Central memory CD8-positive, alpha-beta T cell (primary cell): ENCODE measurements at places on chromosomes 2 and 18.

DNA sequence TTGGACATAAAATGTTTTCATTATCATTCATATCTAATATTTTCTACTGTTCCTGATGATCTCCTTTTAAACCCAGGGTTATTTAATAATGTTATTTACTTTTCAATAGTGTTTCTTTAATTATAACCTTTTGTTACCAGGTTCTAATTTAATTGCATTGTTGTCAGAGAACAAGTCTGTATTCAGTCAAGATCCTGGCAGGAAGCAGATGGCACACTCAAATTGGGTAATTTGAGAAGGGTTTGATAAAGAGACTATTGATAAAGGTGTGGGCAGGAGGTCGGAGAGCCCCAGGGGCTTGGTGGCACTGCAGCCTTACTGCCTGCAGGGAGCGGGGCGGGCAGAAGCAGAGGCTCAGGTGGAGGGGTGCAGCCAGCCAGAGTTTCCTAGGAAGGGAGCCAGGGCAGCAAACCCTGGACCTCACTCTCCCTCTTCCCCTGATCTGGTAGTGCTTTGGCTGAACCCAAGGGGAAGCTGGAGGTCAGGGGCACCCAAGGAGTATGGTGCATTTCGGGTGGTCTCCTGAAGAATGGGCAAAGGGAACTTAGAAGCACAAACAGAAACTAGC is 2.3 kb upstream of the KIF1A start:
- DNase-seq, result no peak

DNA sequence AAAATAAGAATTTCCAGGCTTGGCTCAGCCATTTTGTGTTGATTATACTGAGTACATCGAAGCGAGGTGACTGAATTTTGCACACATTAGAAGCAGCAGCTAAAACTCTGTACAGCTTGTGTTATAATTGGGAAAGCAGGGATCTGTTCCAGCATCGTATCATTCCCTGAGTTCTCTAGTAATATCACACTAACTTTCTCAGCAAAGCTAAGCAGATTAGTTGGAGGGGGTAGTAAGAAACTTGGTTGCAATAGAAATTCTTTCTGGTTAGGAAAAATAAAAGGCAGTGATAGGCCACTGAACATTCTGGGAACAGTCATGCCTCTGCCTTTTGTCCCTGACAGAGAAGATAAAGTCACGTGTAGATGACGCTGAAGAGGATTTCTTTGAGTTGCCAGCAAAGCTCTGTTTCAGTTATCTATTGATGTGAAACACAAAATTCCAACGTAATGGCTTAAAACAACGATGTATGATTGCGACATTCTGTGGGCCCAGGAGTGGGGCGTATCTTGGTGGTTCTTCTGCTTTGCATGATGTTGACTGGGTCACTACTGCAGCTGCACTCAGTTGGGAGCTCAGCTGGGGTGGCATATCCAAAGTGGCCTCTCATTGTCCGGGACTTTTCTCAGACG is 202.1 kb upstream of the MEX3C start:
- DNase-seq, result no peak

DNA sequence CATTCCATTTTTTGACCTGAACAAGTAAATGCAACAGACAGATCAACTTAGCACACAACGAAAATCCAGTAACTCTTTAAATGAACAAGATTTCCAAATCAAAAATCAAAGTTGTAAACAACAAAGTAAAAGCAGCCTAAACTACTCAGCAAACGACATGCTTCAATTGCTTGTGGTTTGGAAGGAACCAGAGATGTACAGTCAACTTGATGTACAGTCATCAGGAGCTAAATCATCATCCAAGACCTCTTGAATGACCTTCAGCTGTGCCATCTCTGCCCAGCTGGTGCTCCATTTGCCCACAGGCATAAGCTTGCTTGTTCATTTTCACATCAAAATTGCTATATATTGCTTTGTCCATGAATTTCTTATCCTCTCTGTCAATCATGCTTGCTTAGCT is 109.8 kb downstream of the UPP2 start:
- DNase-seq, result no peak

GRCh38 chr18:9856092-9856491 is 29.7 kb upstream of the TXNDC2 start:
- DNase-seq, result no peak

- no peak for DNase-seq
Observed at GRCh38 chr2:237721458-237721857, 77.1 kb upstream of the RBM44 start.

DNA sequence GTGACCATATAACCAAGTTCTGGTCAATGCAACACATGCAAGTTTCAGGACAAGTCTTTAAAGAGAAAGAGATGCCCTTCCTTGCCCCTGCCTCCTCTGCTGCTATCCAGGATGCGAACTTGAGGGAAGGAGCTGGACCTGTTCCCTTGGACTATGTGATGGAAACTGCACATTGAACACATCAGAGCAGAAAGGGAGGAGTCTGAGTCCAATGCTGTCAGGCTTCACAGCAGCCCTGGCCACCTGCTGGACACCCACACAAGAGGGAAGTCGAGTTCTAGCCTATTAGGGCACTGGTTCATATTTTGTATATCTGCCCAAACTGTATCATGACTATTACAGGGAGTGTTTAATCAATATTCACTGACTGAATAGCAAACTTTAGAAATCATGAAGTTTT is 38.3 kb upstream of the TEX51 start:
- no peak for DNase-seq

DNA sequence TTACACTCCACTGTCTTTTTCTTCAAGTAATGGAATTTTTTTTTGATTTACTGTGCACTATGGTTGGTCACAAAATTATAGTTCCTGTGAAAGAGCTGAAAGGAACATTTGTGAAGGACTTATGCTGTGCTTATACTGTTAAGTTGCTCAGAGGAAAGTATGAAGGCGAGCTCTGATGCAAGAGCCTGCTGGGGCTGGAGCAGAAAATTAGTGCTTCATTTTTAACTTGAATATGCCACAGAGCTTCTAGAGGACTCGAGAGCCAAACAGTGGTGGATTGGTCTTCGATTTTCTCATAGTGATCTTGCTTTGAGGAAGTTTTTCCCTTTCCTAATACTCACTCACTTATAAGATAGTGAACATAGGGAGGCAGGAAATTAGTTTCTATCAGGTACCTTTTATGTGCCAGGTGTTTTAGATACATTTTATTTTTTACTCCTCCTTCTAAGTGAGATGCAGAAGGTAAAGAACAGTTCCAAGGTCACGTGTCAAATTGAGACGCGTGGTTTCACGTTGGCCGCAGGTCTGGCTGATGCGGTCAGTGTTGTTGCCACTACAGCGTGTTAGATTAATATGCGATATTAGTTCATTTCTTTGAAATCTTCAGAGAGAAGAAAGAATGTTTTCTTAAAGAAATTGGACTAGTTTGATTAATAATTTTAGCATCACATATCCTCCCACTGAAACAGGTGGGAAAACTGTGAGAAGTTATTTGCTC is 20.2 kb downstream of the GATA6 start:
- DNase-seq, result no peak

DNA sequence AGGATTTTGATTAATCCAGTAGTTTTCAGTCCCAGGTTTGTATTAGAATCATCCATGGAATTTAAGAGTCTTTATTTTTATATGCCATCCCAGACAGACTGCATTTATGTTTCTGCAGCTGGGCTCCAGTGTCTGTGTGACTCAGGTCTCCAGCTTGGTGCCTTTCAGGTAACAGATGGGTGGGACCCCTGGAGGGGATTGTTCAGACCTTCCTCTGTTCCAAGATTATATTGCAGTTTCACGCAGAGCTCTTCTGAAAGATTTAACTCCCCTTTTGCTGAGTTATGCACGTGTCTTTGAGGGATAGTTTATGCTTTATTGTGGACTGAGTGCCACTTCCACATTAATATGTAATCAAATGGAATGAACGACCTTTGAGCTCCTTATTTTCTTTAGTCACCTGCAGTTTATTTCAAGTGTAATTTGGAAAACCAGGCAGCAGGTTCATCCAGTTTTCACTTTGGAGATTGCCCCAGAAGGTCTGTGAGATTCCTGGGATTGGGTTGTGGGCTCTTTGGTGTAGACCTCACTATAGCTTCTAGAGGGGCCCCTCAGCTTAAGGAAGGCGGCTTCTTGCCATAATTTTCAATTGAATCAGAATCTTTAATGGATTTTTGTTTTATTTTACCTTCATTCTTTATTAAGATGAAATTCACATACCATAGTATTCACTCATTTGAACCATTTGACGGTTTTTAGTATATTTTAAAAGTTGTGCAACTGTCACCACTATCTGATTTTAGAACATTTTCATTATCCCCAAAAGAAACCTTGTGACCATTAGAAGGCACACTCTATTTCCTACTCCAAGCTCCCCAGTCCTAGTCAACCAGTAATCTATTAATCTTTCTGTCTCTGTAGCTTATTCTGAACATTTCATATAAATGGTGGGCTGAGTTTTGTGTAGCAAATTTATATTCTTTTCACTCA is 135.0 kb downstream of the WDSUB1 start:
- DNase-seq, result no peak

GRCh38 chr2:11749646-11750349 is 3.4 kb downstream of the LPIN1 start:
- no peak for DNase-seq

GRCh38 chr2:53286345-53286744 is 481.3 kb upstream of the CHAC2 start:
- DNase-seq, result no peak

- DNase-seq, result no peak
Observed at GRCh38 chr2:181738074-181738473, 57.8 kb upstream of the NEUROD1 start.

GRCh38 chr2:240259201-240259923 is 118.9 kb upstream of the OTOS start:
- DNase-seq, result no peak

DNA sequence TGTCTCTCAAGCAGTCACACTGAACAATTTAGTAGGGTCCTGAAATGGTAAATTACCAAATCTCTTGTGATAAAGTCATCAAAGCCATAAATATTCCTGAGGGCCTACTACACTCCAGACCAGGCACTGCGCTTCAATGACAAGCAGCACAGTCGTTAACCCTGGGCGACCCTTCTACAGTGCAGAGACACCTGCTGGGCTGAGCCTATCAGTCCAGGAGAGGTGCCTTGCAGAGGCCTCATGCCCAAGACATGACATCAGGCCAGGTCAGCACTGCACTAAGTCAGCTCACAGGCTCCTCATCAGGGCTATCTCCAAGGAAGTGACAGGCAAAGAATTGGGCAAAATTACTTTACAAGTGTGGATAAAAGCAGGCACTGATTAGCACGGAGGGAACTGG is 166.4 kb upstream of the EPB41L3 start:
- DNase-seq, result no peak

DNA sequence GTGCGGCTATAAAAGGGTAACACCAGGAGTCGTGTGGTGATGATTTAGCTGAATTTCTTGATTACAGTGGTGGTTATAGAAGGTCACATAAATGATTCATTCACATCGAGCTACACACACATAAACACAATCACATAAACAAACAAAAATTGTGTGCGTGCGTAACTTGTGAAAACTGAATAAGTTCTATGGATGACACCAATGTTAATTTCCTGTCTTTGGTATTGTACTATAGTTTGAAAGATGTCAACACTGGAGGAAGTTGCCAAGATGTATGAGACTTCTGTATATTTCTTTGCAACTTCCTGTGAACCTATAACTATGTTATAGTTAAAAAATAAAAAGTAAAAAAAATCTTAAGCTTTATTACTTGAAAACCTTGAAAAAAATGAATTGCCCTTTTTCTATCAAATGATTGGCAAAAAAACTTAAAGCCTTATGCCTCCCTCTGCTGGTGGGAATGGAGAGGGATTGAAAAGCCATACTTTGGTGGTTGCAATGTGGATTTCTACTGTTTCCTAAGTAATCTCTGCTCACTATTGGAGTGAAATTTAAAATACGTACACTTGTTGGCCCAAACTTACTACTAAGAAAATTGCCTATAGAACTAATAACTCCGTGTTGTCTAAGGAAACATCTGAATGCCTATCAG is 227.7 kb downstream of the RPIA start:
- DNase-seq, result no peak

DNA sequence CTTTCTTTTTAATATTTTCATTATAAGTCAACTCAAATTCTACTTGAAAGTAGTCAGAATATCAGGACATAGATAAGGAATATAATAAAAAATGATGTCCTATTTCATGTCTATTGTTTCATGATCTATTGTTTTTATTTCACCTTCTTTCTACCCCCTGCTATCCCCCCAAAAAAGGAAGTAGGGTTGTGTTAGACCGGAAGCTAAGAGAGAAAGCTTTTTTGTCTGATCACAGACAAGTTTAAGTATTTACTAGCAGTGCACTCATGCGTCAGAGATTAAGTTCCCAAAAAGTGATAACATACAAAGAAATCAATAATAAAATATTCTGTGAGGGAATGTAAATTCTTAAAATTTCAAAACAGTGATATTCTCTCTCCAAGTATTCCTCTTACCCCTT is 447.1 kb upstream of the CNTNAP5 start:
- DNase-seq, result no peak

DNA sequence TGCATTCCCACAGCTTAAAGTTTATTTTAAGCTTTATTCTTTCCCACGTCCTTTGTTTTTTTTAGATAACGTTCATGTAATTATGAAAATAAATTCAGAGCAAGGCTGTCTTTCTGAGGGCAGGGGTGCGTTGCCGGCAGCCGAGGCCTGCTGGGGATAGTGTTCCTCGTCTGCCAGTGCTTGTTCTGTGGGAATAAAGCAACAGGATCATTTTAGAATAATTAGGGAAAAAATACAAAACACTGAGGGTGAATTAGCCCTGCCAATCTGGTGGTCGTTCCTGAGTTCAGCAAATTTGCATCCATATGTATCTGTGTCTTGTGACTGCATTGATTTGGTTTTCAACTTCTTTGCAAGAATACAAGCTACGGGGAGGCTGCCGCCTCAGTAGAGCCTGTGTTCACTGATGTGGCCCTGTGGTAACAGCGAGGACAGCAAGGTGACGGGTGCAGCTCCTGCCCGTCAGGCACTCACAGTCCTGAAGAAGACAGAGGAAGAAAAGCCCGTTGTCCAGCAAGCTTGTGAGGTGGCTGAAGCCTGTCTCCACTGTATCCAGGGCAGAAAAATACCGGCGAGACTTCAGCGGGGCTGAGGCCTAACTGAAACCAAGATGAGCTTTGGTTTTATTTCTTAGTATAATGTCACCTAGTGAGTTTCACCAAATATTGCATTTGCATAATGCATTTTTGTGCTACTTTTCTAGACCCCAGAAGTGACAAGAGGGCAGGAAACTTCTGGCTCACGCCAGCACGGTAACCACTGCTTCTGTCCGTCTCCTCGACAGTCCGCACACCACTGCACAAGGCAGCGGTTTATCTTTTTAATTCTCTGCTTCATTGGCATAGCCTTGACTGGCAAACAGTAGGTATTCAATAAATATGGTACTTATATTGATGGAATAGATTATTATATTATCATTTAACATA is 64.5 kb downstream of the SH3YL1 start:
- DNase-seq, result no peak

DNA sequence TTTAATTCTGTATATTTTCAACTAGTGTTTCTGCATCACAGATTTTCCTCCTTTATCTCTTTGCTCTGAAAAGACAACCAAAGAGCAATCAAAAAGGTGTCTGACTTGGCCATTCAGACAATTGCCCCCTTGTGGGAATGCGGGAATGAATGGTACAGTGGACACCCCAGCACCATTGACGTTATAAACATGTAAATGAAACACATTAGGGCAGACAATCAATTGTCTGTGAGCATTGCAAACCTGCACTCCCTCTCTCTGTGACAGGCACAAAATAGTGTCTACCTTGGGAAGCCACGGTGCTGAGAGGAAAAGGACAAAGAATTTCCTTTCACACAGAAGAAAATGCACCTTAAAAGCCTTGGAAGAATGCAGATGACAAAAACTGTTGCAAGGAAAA is 8.0 kb downstream of the ZEB2 start:
- no peak for DNase-seq
